ENCODE measurements at places on chromosomes 5 and 9. TPM values are rescaled to one million over a fixed set of nuclear protein-coding genes. Genes with fewer than 3 reads are reported as not detected.

DND1 gene
- total RNA-seq = 0.26 TPM

DIPK1B gene
- not detected for total RNA-seq

DNA sequence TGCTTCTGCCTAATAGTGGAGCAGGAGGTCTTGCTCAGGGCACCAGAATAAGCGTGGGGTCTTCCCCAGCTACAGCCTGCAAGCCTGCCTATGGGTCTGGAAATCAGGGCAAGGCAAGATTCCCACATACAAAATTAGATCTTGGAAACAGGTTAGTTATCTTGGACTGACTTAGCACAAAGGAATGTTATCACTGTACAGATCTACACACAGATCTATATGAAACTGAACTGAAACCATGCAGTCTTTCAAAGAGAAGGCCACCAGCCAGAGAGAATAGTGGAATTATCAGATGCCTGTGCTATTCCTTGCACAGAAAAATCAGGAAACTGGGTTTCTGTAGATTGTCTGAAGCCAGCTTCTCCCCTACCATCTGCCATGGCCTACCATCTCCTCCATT lies 585.7 kb downstream of the ACTL7B start:
- peak; percentile 27 for DNase-seq

- no peak for DNase-seq
Measured at GRCh38 chr5:141701360-141702119, 19.5 kb upstream of the ARAP3 start.
